ENCODE measurements at places on chromosomes 6 and 20. TPM values are rescaled to one million over a fixed set of nuclear protein-coding genes. Genes with fewer than 3 reads are reported as not detected.

- DNase-seq = no peak
Observed at GRCh38 chr6:157428427-157429202, 47.6 kb downstream of the ZDHHC14 start.

- DNase-seq = no peak
Observed at GRCh38 chr6:168385037-168385759, 55.8 kb upstream of the SMOC2 start.

DNA sequence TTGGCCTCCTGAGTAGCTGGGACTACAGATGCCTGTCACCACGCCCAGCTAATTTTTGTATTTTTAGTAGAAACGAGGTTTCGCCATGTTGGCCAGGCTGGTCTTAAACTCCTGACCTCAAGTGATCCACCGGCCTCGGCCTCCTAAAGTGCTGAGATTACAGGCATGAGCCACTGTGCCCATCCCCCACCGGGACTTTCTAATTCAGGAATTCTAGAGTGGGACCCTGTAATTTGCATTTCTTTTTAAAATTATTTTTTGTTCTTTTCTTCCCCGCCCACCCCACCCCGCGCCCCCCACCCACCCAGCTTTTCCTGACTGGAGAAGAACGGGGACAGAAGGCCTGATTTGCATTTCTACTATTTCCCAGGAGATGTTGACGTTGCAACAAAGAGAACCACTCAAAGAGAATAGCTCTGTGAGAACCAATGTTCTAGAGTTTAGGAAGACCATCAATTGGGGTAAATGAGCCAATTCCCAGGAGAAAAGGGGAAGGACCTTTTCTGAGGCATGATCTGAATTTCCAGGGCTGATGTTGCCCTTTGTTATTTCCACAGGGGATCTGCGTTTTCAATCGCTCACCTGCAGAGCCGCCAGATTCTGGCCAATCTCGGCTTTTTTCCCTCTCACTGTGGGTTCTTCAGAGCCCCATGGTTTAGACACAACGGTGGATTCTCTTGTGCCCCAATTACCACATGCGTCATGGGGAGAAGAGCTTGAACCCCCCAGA lies 33.2 kb upstream of the TFAP2C start:
- no peak for DNase-seq

- no peak for DNase-seq
Observed at GRCh38 chr20:2920473-2920872, 47.2 kb downstream of the PTPRA start.

DNA sequence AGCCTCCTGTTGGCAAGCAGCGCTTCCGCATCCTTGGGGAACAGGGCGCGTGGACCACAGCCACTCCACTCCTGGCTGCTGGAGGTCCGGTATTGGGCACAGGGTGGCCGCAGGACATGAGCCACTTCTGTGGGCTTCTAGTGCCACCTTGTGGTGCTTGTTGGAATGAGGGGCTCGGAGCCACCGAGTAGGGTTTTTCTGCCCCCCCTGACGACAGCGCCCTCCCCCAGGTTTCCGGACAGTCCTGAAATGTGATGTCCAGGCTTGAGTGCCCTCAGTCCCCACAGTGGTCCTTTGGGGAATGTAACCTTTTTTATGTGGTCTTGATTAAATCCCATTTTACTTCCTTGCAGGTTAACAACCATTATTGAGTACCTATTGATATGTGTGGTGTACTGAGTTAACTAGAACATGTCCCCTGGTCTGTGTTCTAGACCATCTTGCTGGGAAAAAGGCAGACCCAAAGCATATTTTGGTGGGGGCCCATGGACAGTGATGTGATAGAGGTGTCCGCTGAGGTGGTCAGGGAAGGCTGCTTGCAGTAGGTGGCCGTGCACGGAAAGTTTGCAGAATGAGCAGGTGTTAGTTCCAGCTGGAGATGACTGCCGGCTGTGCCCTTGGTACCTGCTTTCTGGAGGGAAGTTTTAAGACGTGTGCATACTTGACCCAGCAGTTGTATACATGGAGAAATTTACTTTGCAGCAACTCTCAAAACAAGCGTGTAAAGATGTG lies 70.0 kb downstream of the PTPN1 start:
- DNase-seq = no peak

- DNase-seq = no peak
Observed at GRCh38 chr20:20455926-20456325, 88.0 kb downstream of the INSM1 start.

GRIK2 gene
- under 0.01 TPM for total RNA-seq

CD24 gene
- 13.3 TPM for total RNA-seq

Measured in thymus (tissue), 14 donors.